Substantia nigra (tissue), 51 donors: ENCODE measurements at places on chromosomes 12 and 14.

DNA sequence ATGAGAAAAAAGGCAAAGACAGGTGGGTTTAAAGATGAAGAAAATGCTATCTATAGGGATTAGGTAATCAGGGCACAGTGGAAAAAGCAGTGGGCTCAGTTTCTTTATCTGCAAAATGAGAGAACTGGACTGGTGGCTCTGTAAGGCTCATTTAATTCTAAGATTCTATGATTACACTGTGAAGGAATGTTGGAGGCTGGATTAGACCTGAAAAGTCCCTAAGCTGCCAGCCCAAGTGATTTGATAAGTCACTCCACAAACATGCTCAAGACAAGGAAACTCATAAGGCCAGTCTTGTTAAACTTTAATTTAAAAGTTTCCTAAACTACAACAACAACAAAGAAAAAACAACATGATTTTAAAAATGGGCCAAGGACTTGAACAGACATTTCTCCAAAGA, 75.1 kb downstream of the DCAF5 start:
- DNase-seq = no peak

- no peak for DNase-seq
Observed at GRCh38 chr14:54350203-54350602, 46.6 kb upstream of the CDKN3 start.

- no peak for DNase-seq
Observed at GRCh38 chr14:96166461-96167223, 38.0 kb upstream of the BDKRB2 start.

GRCh38 chr14:75554482-75554881, 23.9 kb upstream of the FLVCR2 start:
- no peak for DNase-seq

DNA sequence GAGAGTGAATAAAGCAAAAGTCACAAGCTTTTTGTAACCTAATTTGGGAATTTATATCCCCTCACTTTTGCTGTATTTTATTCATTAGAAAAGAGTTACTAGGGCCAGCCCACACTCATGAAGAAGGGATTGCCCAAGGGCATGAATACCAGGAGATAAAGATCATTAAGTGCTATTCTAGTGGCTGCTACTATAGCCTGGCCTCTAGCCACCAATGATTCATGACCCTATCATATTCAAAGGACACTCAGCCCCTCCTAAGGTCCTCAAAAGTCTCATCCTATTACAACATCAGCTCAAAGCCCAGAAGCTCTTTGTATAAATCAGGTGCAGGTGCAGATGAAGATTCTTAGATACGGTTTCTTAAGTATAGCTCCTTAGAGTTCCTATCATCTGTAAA, 518.1 kb downstream of the TRHDE start:
- DNase-seq = no peak

DNA sequence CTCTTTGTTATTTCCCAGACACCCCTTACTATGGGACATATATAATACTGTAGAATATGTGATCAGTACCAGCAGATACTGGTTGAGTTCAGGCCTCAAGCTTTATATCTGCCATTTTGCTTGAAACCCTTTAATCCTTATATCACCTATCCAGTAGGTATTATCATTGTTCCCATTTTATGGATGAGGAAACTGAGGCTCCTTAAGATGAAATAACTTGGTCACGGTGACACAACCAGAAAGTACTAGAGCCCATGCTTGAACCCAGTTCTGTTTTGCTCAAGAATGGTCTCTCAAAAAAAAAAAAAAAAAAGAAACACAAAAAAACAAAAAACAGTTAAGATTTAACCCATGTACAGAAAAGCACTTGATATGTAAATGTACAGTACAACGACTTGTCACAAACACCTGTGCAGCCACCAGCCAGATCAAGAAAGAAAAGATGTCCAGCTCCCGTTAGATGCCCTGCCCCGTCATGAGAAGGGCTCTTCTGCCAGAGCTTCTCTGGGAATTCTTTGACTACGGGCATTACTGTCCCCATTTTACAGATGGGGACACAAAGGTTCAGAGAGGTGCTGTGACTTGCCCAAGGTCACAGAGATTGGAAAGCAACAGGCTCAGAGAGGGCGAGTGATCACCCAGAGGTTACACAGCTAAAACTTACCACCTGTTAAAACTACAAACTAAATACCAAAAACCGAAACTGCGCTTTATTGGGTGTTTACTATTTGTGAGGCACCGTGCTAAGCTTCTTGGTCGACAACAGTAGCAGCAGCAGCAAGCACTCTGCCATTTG, 669 bp upstream of the WSCD2 start:
- DNase-seq = no peak

DNA sequence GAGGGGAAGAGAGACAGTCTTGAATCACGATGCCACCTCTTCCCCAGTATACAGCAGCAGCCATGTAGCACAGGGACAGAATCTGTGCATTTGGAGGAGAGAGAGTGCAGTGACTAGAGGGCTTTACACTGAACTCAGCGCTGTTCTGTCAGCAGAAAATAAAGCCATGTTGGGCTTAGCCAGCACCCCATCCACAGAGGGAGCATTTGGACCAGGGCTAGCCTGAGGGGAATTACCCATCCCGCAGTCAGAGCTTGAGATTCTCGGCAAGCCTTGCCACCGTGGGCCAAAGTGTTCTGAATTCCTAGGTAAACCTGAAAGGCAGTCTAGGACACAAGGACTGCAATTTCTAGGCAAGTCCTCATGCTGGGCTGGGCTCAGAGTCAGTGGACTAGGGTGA, 120.4 kb upstream of the CNOT2 start:
- DNase-seq = no peak

DNA sequence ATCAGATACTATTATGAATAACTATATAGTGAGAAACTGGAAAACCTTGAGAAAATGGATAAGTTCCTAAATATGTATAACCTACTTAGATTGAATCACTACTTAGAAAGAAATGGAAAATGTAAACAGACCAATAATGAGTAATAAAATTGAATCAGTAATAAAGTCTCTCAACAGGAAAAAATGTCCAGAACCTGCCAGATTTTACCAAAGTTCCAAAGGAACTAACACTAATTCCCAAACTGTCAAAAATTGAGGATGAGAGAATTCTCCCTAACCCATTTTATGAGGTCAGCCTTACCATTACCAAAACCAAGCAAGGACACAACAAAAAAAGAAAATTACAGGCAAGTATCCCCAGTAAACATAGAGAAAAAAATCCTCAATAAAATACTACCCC, 272.0 kb downstream of the RPAP3 start:
- no peak for DNase-seq

DNA sequence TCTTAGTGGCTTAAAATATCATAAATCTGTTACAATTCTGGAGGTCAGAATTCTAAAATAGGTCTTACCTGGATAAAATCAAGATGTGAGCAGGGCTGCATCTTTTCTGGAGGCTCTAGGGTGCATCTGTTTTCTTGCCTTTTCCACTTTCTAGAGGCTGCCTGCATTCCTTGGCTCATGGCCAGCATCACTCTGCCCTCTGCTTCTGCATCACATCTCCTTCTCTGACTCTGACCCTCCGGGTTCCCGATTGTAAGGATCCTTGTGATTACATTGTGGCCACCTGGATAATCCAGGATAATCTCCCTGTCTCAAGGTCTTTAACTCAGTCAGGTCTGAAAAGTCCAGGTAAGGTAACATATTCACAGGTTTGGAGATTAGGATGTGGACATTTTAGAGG, 11.0 kb upstream of the BMP4 start:
- DNase-seq = no peak

DNA sequence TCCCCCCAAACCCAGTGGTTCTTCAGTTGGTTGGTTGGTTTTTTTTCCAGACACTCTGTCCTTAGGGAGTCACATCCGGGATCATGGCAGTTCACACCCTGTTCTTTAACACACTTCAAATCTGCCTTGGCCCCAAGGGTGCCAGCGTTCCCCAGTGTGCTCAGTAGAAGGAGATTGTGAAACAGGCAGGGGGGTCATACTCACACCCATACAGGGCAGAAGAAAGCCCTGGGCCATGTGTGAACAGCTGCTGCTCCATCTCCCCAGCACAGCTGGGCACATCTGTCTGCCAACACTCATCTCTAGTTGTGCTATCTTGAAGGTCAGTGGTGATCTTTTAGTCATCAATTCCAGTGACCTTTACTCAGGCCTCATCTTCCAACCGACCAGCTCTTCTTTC, 64.4 kb upstream of the FUT8 start:
- no peak for DNase-seq

- no peak for DNase-seq
Observed at GRCh38 chr14:99132821-99133635, 139.0 kb downstream of the BCL11B start.

DNA sequence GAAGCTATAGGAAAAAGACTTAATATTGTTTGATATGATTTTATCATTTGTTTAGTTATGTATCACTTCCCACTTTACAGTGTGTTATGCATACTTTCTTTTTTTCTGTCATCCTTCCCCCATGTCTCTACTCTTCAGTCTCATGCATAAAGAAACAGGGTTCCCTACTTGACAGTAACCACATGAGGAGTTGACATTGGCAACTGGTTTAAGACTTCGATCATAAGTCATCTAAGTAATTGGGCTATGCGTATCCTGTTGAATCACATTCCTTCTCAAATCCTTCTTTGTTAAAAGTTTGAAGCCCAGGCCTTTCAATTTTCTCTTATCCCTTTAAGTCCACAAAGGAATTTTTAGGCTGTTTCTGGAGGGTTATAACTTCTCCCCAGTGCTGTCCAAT, 358.7 kb downstream of the RAD51B start:
- no peak for DNase-seq

- no peak for DNase-seq
Observed at GRCh38 chr12:131738196-131738595, 27.3 kb downstream of the SFSWAP start.

DNA sequence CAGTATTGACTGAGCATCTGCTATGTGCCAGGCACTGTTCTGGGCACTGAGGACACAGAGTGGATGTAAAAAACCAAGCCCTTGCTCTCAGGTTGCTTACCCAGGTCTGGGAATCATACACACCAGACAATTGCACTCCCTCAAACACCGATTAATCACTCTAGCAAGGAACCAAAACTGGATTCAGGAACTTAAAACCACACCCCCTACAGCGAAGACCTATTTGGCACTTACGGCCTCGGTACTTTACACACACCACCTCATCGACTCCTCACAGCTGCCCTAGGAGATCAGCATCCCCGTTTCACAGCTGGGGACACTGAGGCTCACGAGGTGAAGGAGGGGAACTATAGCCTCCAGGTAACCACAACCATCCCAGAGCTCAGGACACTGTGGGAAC, 1.6 kb downstream of the GLTP start:
- no peak for DNase-seq

GRCh38 chr12:5684989-5685388, 253.1 kb downstream of the NTF3 start:
- no peak for DNase-seq

DNA sequence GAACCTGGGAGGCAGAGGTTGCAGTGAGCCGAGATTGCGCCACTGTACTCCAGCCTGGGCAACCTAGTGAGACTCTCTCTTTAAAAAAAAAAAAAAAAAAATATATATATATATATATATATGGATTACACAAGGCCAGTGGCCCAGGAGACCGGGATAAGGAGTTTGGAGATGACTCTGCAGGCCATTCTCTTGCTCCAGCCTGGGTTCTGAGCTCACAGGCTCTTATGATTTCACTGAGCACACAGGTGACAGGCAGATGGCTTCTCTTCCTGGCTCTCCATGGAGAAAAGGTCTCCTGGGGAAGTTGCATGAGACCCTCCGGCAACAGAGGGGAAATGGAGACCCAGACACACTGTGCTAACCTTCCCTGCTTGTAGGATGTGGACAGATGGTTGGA, 98.7 kb upstream of the VASH1 start:
- DNase-seq = no peak

- no peak for DNase-seq
Observed at GRCh38 chr12:69163681-69164362, 75.5 kb upstream of the CPSF6 start.

DNA sequence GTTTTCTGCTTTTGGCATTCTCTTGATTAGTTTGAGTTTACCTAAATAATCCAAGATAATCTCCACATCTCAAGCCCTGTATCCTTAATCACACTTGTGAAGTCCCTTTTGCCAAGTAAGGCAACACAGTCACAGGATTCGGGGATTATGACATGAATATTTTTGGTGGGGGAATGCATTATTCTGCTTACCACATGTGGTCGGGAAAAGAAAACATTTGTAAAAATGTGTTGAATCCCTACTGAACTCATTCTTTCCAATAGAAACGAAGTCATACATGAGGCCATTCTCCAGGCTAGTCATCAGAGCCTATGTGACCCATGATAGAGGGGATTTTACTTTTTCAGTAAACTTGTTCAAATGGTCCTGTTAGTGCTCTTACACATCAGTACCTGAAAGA, 58.5 kb upstream of the PRICKLE1 start:
- DNase-seq = no peak

GRCh38 chr12:66162701-66163100, 7.1 kb downstream of the TMBIM4 start:
- no peak for DNase-seq
